Liver (tissue), 10 donors: ENCODE measurements at places on chromosomes 5 and 9. TPM values are rescaled to one million over a fixed set of nuclear protein-coding genes. Genes with fewer than 3 reads are reported as not detected.

- H3K36me3 ChIP-seq: no peaks in the 10 kb centered on the region
- no peak overlapping the region for H3K4me3 ChIP-seq
- DNase-seq: no peak
- no peaks in the 10 kb centered on the region for H3K27me3 ChIP-seq
Observed at GRCh38 chr5:31986101-31986500, 188.0 kb downstream of the GOLPH3 start.

Gene NUDT12
- total RNA-seq: 10.8 TPM

Gene EIF4E1B
- not detected for total RNA-seq

Gene PCDHGA11
- total RNA-seq: 2.5 TPM

Gene CTXN3
- not detected for total RNA-seq

Gene PSAT1
- 28.0 TPM for total RNA-seq

DNA sequence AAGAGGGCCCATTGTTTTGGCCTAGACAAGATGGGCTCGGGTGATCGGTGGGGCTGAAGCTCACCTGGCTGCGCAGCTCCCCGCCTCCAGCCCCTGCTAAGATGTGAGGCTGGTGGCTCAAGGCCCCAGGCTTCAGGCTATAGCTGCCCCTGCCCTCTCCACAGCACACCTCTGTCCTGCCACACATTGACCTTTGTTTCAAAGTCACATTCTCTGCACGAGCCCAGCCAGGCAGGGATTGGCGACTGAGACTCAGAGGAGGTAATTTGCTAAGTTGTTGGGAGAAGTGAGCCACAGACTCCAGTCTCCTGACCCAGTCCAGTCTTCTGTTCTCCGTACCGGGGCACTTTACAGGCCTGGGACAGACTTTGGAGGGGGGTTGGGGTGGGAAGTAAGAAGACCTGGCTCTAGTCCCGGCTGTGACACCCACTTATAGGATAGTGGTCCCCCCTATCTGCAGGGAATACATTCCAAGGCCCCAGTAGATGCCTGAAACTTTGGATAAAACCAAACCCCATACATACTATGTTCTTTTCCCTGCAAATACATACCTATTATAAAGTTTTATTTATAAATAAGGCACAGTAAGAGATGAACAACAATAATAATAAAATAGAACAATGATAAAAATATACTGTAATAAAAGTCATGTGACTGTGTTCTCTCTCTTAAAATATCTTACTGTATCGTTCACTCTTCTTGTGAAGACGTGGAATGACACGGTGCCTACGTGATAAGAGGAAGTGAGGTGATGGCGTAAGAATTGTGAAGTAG, 13.3 kb downstream of the PDGFRB start:
- peak overlapping the region; percentile 76 for H3K27ac ChIP-seq
- peaks cover 47% of the 10 kb centered on the region for H3K4me1 ChIP-seq
- H3K36me3 ChIP-seq: no peaks in the 10 kb centered on the region
- no peak overlapping the region for H3K4me3 ChIP-seq

Gene GABBR2
- 0.23 TPM for total RNA-seq

Gene MYMK
- not detected for total RNA-seq

DNA sequence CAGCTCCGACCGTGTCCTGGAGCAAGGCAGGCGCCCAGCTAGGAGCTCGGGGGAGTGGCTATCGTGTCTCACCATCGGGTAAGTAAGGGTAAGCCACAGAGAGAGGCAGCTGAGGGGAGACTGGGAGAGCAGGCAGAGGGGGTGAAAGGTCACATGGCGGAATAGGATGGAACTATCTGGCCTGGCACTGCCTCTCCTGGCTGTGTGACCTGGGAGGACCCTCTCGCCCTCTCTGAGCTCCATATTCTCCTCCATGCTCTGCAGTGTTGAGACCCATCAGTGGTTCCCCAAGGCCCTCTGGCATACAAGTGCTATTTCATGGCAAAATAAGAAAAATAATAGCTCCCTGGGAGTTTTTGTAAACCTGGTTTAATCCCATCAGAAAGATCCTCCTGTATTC, 43.9 kb upstream of the ASS1 start:
- H3K4me3 ChIP-seq: no peak overlapping the region
- no peaks in the 10 kb centered on the region for H3K36me3 ChIP-seq
- no peak overlapping the region for H3K27ac ChIP-seq
- H3K27me3 ChIP-seq: no peaks in the 10 kb centered on the region

Gene NUTM2F
- total RNA-seq: under 0.01 TPM

- no peak for DNase-seq
- no peaks in the 10 kb centered on the region for H3K4me1 ChIP-seq
- H3K4me3 ChIP-seq: no peak overlapping the region
- no peaks in the 10 kb centered on the region for H3K27me3 ChIP-seq
- H3K27ac ChIP-seq: no peak overlapping the region
Observed at GRCh38 chr5:42483472-42484154, 60.4 kb downstream of the GHR start.

Gene PCDHB3
- total RNA-seq: 0.09 TPM

Gene LEAP2
- 56.7 TPM for total RNA-seq

- H3K27me3 ChIP-seq: no peaks in the 10 kb centered on the region
- no peaks in the 10 kb centered on the region for H3K4me1 ChIP-seq
- H3K27ac ChIP-seq: no peak overlapping the region
Observed at GRCh38 chr5:100877274-100877673, 25.8 kb downstream of the ST8SIA4 start.

GRCh38 chr5:21573416-21574314, 1279.5 kb downstream of the CDH12 start:
- no peaks in the 10 kb centered on the region for H3K4me1 ChIP-seq
- no peak overlapping the region for H3K4me3 ChIP-seq
- no peaks in the 10 kb centered on the region for H3K27me3 ChIP-seq
- no peak overlapping the region for H3K27ac ChIP-seq
- no peak for DNase-seq

GRCh38 chr9:15942831-15943424, 390.1 kb downstream of the CCDC171 start:
- H3K27me3 ChIP-seq: no peaks in the 10 kb centered on the region
- no peak for DNase-seq
- no peaks in the 10 kb centered on the region for H3K36me3 ChIP-seq
- no peak overlapping the region for H3K4me3 ChIP-seq

DNA sequence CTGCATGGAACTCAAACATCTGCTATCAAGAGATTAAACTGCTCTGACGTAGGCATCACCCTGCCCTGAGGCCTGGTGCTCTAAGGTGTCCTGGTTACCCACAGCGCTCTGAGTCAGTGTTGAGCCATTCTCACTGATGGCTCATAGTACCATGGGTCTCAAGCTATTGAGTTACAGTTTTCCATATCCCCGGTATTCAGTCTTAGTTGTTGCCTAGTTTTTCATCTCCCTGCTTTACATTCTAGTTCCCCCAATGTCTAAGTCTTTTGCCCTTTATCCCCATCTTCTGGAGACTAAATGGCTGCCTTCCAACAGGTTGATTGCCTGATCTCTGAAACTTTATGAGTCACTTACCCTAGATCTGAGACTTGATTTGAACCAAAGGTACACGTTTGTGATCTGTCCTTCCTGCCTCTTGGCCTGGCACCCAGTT, 161.2 kb upstream of the PTGER4 start:
- H3K27me3 ChIP-seq: no peaks in the 10 kb centered on the region
- no peak overlapping the region for H3K27ac ChIP-seq
- DNase-seq: no peak

GRCh38 chr5:31237174-31237573, 43.7 kb downstream of the CDH6 start:
- DNase-seq: no peak
- H3K4me3 ChIP-seq: no peak overlapping the region
- no peaks in the 10 kb centered on the region for H3K27me3 ChIP-seq
- H3K36me3 ChIP-seq: no peaks in the 10 kb centered on the region
- H3K4me1 ChIP-seq: no peaks in the 10 kb centered on the region
- no peak overlapping the region for H3K27ac ChIP-seq

DNA sequence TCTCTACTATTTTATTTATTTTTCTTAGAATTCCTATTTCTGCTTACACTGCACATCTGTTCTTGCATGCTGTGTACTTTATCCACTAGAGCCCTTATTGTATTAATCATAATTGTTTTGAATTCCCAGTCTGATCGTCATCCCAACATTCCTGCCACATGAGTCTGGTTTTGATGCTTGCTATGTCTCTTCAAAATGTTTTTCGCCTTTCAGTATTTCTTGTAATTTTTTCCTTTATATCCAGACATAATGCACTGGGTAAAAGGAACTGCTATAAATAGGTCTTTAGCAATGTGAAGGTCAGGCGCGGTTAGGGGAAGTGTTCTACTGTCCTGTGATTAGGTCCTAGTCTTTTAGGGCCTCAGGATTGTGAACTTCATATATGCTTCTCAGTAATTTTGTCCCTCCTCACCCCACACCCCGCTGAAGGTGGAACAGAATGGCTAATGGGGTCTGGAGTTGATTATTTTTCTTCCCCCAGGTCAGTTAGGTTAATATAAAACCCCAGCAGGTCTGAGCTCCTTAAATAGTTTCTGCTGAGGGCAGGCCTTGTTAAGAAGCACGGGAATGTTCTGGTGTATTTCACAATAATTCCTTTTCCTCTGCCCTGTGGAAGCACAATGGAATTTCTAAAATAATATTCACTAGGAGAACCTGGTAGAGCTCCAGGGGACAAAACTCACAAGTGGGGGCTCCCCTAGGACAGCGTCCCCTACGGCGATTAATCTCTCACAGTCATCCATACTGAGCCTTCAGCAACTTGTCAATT, 146.6 kb upstream of the TUT7 start:
- H3K4me3 ChIP-seq: no peak overlapping the region
- no peaks in the 10 kb centered on the region for H3K27me3 ChIP-seq
- no peak overlapping the region for H3K27ac ChIP-seq
- no peaks in the 10 kb centered on the region for H3K4me1 ChIP-seq

GRCh38 chr5:4640795-4641194, 499.3 kb upstream of the ADAMTS16 start:
- no peaks in the 10 kb centered on the region for H3K27me3 ChIP-seq
- H3K36me3 ChIP-seq: no peaks in the 10 kb centered on the region
- no peak overlapping the region for H3K27ac ChIP-seq
- no peaks in the 10 kb centered on the region for H3K4me1 ChIP-seq
- H3K4me3 ChIP-seq: no peak overlapping the region

DNA sequence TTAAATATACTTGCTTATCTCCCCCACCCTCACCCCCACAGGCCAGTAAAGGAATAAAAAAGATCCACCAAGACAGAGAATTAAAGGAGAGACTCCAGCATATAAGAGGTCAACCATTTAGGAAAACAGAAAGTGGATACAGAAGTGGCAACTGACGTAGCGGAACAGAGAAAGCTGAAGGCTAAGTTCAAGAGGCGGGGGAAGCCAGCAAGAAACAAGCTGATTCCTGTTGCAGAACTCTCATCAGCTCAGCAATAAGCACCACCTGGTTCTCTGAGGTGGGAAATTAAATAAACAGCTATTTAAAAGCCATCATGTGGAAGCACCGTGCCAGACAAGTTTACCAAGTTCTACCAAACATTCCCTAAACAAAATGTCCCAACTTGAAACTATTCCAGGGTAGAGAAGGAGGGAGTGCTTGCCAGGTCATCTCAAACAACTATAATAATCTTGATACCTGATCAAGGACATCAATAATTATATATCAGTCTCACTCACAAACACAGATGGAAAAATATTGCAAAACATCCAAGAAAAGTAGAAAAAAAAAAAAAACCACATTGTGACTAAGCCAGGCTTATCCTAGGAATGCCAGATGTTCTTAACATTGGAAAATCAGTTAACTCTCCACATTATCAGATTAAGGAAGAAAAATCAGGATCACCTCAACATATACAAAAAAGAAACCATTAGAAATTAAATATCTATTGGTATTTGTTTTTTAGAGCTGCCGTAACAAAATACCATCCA, 7.3 kb upstream of the ARL15 start:
- no peaks in the 10 kb centered on the region for H3K27me3 ChIP-seq
- no peak for DNase-seq
- H3K4me3 ChIP-seq: no peak overlapping the region
- no peaks in the 10 kb centered on the region for H3K4me1 ChIP-seq

DNA sequence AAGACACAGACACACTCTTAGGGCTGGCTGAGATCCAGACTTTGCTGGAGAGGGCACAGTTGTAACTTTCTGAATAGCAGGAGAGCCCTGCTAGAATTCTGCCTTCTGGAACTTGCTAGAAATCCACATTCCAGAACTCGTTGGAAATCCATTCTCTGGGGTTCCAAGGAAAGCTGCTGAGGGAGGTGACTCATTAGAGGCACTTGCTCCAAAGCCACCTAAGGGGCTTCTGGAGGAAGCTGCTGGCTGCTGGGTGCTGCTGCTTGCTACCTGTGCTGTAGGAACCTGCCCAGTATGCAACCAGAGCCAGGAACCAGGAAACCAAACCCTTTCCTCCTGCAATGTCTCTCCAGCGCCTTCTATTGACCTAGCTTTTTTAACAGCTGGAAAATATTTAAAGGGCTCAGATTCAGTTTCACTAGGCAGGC, 4.1 kb upstream of the TLE4 start:
- DNase-seq: no peak
- no peaks in the 10 kb centered on the region for H3K27me3 ChIP-seq
- H3K36me3 ChIP-seq: no peaks in the 10 kb centered on the region
- H3K4me3 ChIP-seq: no peak overlapping the region
- H3K27ac ChIP-seq: no peak overlapping the region

DNA sequence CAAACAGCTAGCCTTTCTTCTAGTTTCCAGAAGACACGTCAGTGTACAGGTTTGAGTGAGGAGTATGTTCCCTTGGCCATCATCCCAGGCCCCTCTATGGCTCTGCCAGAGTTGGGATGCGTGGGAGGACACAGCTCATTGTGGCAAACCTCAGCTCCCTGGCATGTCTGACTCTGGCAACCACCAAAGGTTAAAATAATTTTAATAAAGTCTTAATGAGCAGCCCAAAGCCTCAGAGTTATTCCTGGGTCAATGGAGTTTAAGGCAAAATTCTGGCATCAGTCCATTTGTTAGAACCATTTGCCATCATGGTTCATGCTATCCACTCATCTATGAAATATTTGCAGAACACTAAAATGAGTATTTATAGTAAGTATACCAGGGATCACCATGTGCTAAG, 79.8 kb upstream of the PAPPA start:
- H3K4me3 ChIP-seq: no peak overlapping the region
- no peaks in the 10 kb centered on the region for H3K4me1 ChIP-seq
- no peak for DNase-seq
- no peaks in the 10 kb centered on the region for H3K27me3 ChIP-seq

DNA sequence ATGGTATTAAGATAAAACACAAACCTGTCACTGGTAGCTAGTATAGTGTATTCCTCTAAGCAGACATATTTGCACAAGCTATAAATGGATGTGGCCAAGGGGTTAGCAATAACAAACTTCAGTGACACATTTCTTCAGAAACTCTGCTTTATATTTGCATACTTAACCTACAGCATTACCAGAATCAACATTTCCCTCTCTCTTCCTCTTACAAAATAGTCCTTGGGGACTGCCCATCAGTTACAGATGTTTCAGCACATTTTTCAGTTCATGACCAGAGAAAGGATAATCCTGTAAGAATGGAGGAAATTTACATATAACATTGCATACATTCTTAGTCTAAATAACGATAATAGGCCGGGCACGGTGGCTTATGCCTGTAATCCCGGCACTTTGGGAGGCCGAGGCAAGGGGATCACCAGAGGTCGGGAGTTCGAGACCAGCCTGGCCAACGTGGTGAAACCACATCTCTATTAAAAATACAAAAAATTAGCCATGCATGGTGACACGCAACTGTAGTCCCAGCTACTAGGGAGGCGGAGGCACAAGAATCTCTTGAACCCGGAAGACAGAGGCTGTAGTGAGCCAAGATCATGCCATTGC, 25.3 kb upstream of the SLC1A1 start:
- no peaks in the 10 kb centered on the region for H3K36me3 ChIP-seq
- H3K4me1 ChIP-seq: no peaks in the 10 kb centered on the region
- H3K27ac ChIP-seq: no peak overlapping the region

Gene IFNB1
- not detected for total RNA-seq

- H3K27me3 ChIP-seq: no peaks in the 10 kb centered on the region
- H3K4me1 ChIP-seq: no peaks in the 10 kb centered on the region
- no peak overlapping the region for H3K4me3 ChIP-seq
Observed at GRCh38 chr9:36970007-36970888, 63.8 kb downstream of the PAX5 start.

Gene PCDHGC3
- total RNA-seq: 3.7 TPM
